Activated effector memory CD4-positive, alpha-beta T cell treated with Interleukin-2 at 50 U/mL for 16 hours (primary cell): ENCODE measurements at places on chromosomes 7 and 10.

- no peak for DNase-seq
These were observed 190.2 kb downstream of the RAMP3 start for GRCh38 chr7:45347804-45348203.

- DNase-seq: no peak
These were observed 230.3 kb upstream of the PFKP start for GRCh38 chr10:2836921-2837662.

GRCh38 chr10:58109731-58110130 is 158.0 kb downstream of the IPMK start:
- no peak for DNase-seq

- DNase-seq: no peak
These were observed 32.1 kb downstream of the NRF1 start for GRCh38 chr7:129643550-129644170.

GRCh38 chr10:13310518-13311176 is 10.8 kb upstream of the PHYH start:
- no peak for DNase-seq

DNA sequence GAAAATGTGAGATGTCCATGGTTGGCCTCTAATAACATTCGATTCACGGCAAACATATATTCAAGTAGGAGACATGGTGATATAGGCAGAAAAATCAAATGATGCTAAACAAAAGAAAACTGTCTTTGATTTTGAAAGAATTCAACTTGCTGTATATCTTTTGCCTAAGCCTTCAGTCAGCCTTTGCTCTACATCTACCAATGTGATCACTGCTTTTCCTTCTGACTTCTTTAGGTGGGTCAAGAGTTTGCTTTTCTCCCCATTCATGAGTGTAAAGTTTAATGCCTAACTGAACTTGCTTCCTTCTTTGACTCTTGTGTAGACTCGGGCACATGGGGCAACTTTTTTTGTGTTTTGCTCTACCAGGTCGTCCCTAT is 417 bp upstream of the HIF1AN start:
- DNase-seq: no peak

- DNase-seq: no peak
These were observed 107.6 kb upstream of the SAMD8 start for GRCh38 chr10:75003891-75004290.

DNA sequence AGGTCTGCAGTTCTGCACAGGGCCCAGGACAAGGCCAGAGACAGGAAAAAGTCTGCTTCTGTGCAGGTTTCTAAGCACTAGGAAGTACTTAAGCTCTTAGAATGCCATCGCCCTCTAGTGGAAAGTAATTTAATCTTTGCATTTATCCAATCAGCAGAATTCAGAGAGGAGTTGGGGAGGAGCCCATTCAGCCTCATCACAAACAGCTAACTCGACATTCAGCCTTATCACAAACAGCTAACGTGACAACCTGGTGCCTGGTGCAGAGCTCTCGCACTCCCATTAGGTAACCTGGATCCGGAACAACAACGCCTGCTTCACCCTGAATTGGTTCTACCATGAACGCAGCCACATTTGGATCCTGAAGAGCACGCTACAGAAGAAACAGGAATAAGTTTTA is 15.2 kb downstream of the OAT start:
- DNase-seq: no peak
